ENCODE measurements at places on chromosomes 13 and 19.
A peak's percentile ranks its signal among the peaks of the same experiment; 100 is the strongest.

DNA sequence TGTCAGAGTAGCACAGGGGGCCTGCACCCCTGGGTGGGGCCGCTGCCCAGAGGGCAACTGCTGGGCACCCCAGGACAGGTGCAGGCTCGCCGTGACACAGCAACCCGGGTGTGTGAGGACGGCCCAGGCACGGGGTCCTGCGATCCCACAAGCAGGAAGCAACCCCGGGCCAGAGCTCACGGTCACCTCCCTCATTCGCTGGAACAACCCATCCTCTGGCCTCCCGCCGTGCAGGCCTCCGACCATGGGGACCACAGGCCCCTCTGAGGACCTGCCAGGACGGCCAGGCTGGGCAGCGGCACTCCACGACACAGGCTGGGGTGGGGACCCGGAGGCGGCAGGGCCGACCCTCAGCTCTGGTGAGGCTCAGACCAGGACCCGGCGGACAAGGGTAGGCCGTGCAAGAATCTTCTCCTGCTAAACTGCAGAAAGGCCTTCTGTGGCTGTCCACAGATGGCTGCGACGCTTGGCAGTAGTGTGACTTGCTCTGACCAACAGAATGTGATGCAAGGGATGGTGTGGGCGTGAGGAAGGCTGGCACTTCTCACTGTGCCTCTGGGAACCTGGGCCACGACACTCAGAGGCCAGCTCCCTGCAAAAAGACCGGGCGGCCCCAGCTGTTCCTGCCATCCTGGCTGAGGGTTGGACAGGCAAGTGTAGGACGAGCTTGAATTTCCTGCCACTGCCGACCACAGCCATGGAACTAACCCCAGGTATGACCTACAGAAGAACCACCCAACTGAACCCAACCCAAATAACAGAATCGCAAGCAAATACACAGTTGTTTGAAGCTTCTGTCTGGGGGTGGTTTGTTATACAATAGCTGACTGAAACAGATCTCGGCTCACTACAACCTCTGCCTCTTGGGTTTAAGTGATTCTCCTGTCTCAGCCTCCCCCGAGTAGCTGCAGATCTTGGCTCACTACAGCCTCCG, 26.5 kb downstream of the PIP5K1C start:
- DNase-seq, result no peak

DNA sequence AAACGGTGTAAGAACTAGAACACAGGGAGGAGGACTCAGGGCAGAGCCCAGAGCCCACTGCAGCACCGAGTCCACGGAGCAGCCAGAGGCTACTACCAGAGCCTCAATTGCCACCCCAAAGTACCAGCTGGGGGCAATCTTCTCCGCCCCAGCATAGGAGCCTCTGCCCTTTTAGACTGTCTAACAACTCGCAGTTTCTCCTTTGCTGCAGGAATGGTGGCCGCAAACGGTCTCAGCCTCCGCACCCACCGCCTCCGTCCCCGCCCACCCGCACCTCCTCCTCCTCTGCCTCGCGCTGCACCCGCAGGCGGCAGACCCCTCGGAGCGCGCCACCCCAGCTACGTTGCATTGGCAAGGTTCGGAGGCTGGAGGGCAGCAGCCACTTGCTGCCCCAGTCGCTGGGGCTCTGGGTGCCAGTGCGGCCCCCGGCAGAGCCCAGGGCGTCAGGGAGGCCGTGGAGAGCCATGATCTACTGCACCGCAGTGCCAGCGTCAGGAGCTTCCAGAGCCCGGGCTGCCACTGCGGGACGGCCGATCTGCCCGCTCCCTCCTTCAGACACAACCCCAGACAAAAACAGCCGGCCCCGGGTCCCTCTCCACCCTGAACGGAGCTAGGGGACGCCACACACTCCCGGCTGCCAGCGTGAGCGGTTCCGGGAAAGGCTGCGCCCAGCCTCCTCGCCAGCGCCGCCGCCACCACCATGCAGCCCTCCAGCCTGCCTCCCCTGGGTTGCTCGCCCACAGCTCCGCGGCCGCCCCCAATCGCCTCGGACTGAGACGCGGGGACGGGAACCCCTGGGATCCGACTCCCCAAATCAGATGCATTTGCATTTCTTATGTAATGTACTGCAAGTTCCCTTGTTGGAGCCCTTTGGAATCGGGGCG, 1.8 kb downstream of the FGF14 start:
- DNase-seq, result no peak

GRCh38 chr13:111058796-111059506, 56.2 kb upstream of the ARHGEF7 start:
- DNase-seq, result no peak

- no peak for DNase-seq
These were observed 113.7 kb downstream of the DNAJC15 start for GRCh38 chr13:43136920-43137575.

DNA sequence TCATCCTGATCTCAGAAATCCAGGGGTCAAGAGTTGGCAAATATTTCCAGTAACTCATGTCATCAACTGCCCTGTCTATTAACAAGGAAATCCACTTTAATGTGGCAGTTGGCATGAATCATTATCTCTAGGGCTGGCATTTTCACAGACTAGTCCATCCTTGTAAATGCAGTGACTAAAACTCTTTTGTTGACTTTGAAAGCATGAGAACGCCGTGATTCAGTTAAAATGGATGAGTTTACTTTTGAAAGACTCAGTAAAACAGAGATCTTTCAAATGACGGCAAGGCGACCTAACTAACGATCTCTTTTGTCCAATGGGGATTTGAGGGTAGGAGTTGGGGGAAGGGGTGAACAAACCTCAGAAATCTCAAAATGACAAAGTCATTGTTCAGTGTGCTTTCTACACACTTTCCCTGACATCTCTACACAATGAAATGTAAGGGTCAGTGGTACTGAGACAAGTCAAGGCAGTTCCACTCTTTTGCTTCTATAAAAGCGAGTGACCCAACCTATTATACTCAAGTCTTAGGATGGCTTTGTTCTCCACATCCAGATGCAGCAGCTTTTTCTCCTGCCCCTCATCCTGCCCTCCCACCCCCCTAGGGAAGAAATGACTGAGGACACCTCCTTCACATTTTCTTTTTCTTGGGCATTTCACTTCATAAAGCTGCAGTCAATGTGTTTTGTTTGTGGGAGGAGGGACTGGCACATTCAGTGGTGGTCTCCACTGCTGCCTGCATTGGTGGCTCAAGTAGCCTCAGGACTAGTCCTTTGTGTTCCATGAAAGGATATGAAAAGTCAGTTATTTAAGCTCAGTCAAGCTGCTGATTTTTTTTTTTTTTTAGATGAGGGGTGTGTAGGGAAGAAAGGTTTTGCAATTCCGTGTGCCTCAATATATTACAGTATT, 200.5 kb downstream of the ABCC4 start:
- DNase-seq, result no peak

DNA sequence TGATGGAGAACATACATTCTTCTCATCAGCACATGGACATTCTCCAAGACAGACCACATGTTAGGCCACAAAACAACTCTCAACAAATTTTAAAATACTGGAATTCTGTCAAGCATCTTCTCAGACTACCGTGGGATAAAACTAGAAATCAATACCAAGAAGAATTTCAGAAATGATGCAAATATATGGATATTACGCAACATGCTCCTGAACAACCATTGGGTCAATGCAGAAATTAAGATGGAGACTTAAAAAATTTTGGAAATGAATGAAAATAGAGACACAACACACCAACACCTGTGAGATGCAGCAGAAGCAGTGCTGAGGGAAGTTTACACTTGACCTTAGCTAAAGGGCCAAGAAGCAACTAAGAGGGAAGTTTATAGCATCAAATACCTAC, 162.8 kb downstream of the CACNA1A start:
- no peak for DNase-seq

DNA sequence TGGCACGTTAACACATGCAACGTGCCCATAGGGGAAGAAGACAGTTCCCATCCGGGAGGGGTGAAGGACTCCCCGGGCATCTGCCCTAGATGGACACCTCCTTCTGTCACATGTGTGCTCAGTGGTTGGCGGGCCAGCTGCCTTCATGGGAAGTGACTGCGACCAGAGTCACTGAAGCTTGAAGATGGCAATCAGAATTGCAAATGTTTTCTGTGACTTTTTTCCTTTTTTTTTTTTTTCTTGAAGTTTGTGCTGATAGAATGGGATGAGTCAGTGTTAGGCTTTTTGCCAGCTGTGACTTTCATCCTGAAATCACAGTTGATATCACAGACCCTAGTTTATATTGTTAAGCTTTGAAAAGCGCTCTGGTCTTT, 109.2 kb upstream of the MCF2L start:
- no peak for DNase-seq

DNA sequence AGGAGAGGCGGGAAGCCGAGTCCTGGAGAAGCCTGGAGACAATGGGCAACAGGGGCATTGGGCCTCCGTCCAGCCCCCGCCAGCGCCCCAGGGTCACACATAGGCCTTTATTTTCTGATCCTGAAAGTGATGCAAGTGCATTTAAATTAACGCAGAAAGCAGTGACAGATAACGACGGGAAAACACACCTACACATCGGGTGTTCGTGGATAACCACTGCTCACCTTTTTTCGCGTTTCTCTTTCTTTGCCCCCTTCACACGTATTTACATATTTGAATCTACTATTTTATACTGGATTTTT, 30.4 kb upstream of the GRTP1 start:
- no peak for DNase-seq

- DNase-seq, result no peak
These were observed 20.3 kb downstream of the AXL start for GRCh38 chr19:41239363-41239762.

- no peak for DNase-seq
These were observed 5.0 kb downstream of the PBX4 start for GRCh38 chr19:19613506-19613905.

DNA sequence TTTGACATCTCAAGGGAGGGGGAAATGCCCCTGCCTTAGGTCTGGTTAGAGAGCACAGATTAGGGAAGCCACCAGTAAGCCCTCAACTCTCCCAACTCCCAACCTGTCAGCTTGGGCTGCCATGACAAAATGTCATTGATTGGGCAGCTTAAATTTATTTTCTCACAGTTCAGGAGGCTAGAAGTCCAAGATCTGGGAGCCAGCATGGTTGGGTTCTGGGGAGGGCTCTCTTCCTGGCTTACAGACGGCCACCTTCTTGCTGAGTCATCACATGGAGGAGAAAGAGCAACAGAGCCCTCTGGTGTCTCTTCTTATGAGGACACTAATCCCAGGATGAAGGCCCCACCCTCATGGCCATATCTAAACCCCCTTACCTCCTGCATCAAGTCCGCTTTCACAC, 24.2 kb downstream of the C19orf12 start:
- no peak for DNase-seq

- DNase-seq, result no peak
These were observed 169.9 kb downstream of the DCT start for GRCh38 chr13:94309576-94309975.

GRCh38 chr19:5927441-5927821, 13.4 kb downstream of the CAPS start:
- DNase-seq, result no peak

- no peak for DNase-seq
These were observed 50.9 kb downstream of the PEPD start for GRCh38 chr19:33470686-33471085.

GRCh38 chr19:1985588-1986356, 29.7 kb downstream of the BTBD2 start:
- DNase-seq, result no peak

DNA sequence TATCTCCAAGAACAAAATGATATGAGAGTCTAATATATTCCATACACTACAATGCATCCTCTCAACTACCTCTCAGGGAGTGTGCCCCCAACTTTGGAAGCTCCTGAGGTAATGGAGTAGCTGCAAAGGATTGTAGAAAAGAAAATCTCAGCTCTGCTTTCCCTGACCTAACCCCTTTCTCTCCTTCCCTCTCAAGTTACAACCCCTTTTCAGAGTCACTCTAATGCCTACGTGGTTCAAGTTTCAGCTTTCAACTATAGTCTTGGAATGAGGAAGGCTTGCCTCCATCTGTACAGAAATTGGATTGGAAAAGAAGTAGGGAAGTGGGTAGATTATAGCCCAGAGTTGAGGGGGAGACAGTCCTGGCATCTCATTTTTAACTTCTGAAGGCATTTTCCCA, 256.0 kb downstream of the PCDH9 start:
- no peak for DNase-seq

DNA sequence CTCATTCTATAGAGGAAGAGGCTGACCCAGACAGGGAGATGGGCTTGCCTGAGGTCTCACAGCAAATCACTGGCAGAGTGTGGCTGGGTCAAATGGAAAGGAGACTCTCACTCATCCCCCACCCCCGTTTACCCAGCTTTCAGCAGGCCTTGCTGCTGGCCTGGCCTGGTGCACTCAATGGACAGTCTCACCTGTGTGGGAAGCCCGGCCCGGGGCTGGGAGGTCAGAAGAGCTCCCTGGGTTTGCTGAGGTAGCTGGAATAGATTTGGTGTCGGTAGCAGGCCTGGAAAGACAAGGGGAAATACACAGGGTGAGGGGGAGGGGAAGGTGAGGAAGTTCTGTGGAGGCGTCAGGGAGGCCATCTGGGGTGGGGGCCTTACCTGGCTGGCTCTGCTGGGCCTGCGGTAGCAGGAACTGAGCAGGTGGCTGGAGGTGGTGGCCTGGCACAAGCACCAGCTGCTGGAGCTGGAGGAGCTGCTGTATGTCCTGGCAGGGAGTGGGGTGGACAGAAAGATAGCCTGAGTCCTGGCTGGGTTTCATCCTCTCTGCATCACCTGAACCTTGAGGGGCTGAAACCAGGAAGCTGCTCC, 23.5 kb downstream of the ZNF574 start:
- DNase-seq, result no peak

- DNase-seq, result no peak
These were observed 24.3 kb upstream of the LAMP1 start for GRCh38 chr13:113272701-113273181.

GRCh38 chr13:38703255-38703654, 16.4 kb downstream of the FREM2 start:
- DNase-seq, result no peak

DNA sequence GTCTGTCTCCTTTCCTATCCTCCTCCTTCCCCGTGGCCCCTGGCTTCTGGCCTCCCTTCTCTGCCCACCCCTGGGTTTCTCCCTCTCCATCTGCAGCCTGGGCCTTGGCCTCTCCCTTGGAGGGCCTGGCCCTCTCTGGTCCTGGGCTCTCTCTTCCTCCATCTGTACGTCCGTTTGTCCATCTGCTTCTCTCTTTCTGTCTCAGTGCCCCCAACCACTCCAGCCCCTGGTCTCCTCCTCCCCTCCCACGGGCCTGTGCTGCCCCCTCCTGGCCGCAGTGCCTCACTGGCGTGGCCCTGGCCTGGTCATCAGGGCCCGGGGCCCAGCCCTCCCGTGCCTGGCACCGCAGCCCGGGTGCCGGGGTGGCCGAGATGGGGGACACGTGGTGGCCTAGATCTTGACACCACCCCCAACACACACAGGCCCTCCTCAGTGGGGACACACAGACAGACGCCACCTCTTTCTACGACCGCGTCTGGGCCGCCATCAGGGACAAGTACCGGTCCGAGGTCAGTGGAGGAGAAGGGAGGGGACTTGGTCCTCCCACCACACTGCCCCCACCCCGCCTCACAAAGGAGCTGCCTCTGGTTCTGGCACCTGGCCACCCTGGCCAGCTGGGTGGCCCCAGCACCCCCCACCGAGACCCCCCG, 11.3 kb downstream of the PRKCSH start:
- peak; percentile 20 for DNase-seq

DNA sequence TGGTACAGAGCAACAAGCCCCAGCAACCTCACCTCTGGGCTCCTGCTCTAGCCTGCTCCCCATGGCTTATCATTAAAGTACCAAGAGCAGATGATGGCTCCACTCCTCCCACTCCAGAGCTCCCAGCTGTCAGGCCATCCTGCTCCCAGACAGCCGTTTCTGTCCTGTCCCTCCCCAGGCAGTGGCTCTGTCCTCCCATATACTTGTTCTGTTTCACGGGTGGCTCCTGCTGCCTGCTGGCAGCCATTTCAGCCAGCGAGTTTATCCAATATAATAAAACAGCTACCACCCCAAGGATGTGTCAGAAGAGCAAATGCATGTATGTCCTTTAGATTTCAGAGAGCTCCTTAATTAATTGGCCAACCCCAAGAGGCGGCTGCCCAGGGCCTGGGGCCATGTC, 79.4 kb upstream of the VSTM2B start:
- DNase-seq, result no peak
